HCEC 1CT (cell line): ENCODE measurements at places on chromosomes 5 and 9.

GRCh38 chr5:62077823-62078550, 228.0 kb upstream of the KIF2A start:
- DNase-seq, result no peak

- no peak for DNase-seq
These were observed 289.6 kb downstream of the DTWD2 start for GRCh38 chr5:118698774-118699173.

- DNase-seq, result no peak
These were observed 10.8 kb downstream of the FAF2 start for GRCh38 chr5:176458904-176459561.

DNA sequence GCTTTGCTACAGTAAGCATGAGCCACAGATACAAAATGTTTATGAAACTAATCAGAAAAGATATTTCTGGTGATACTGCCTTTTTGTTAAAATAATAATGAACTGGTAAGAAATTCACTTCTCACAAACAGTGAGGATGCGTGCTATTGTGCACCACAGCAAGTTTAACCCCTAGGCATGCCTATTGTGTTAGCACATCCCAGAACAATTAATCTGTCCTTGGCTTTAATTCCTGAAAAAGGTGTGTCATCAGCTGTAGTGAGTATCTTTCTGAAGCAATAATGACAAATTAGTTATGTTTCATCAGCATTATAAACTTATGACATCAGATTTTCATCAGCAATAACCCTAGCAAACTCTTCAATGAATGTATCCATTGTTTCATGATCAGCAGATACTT, 1307.2 kb downstream of the EFNA5 start:
- no peak for DNase-seq

DNA sequence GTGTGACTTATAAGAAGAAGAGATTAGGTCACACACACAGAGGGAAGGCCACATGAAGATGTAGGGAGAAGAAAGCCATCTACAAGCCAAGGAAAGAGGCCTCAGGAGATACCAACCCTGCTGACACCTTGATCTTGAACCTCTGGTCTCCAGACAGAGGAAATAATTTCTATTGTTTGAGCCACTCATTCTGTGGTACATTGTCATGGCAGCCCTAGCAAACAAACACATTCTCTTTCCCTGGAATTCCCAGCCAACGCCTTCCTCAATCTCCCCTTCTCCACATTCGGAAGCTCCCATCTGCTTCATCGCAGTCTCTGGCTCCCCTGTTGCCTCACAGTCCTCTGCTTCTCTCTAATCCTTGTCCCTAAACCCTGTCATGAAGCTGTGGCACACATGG, 16.7 kb downstream of the PTGS1 start:
- DNase-seq, result no peak

DNA sequence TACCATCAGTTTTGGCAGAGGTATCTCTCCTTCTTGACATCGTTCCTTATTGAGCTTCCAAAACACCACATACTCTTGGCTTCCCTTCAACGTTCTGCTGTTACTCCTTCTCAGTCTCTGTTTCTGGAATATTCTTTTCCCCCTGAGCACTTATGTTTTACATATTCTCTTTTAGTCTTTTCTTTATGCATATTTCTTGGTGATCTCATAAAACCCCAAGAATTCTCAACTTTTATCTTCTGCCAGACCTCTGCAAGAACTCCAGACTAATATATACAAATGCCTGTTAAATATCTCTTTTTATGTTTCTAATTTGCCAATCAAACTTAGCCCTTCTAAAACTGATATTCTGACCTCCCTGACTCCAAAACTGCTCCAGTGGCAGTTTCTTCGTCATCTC, 453.4 kb upstream of the CTNND2 start:
- DNase-seq, result no peak

DNA sequence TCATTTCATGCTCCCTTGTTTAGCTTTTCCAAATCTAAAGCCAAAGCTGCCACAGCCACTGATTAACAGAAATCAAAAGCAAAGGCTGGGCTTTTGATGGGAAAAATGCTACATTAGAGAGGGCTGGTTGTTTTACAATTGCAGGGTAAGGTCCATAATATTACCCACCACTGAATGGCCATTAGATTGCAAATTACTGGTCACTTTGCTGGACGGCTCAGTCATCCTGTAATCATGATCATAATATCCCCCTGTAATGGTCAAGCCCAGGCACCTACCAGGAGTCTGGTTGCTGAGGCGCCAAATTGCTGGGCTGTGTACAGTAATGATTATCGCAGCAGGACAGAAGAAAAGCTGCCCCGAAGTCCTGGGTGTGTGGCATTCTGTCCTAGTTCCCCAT, 286.5 kb downstream of the ZSWIM6 start:
- no peak for DNase-seq

DNA sequence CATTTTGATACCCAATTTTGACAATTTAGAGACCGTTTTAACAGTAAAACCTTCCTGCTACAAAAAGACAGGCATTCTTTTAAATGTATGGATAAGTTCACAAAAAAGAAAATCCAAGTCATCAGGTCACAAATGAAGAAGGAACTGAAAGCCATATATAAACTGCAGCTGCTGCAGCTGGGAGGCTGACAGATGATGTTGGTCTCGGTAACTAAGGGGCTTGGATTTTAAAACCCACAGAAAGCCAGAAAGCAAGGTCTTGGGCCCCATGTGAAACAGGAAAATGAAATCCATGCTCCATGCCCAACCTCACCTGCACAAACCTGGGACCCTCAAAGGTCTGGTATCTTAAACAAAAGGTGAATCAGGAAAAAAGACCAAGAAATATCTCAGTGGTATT, 15.7 kb upstream of the C5orf34 start:
- no peak for DNase-seq

- DNase-seq, result no peak
These were observed 59.2 kb upstream of the CDH10 start for GRCh38 chr5:24703934-24704333.

DNA sequence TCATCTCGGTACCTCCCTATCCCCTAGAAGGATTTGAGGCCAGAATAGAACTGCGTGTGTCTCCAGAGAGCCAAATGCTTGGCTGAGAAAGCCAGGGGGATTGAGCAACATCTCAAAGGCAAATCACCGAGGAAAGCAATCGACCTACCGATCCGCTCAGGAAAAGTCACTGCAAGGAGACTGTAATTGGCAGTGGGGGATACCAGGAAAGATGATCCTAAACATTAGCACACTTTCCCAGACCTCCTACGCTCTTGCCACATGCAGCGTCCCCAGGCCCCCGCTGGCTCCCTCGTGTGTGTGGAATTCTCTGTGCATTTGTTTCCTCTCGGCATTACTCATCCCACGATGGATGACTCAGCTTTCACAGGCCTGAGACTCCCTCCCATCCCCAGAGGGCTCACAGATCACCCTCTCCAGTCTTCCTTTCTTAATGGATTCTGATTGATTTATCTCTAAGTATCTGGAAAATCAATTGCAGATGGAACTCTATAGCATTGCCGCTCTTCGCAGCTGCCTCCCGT, 82.2 kb upstream of the ICE1 start:
- DNase-seq, result peak; percentile 13

DNA sequence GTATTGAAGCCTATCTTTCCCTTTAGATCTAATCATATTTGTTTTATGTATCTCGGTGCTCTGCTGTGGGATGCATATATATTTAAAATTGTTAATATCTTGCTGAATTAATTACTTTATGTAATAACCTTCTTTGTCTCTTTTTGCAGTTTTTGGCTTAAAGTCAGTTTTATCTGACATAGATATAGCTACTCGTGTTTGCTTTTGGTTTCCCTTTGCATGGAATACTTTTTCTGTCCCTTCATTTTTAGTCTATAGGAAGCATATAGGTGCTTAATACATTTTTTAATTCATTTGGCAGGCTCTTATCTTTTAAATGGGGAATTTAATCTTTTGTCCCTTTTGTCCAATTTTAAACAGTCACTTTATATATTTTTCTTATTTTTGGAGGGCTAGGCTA, 360.6 kb upstream of the PRR16 start:
- DNase-seq, result no peak

DNA sequence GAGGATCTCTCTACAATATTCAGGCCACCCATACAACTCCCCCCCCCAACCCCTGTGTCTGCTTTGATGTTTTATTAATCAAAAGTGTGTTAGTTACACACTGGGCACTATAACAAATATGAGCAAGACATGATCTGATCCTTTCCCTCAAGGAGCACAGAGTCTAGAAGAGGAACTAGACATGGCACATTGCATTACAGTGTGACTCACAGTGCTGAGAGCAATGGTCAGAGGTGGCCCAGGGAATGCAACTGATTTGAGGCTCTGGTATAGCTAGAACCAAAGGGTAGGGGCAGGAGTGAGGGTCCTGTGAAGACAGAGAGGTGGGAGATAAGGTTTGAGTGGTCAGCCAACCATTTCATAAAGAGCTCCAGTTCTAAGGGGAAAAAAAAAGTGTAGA, 539.2 kb downstream of the ACTL7B start:
- no peak for DNase-seq

DNA sequence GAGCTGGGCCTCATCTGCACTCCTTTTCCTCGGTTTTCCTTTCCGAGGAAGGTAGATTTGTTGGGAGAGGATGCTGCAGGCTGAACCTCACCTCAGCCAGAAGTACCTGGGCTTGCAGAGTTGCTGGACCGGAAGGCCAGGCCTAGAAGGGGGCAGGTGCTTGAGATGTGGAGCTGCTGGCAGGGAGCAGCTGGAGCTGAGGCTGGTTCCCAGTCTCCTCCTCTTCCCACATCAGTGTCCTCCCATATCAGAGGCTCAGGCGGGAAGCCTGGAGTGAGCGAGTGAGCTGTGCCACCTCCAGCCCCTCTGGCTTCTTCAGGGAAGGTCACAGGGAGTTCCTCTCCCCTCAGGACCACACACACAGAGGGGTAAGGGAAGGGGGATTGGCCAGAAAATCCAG, 259.4 kb downstream of the GADD45G start:
- no peak for DNase-seq

DNA sequence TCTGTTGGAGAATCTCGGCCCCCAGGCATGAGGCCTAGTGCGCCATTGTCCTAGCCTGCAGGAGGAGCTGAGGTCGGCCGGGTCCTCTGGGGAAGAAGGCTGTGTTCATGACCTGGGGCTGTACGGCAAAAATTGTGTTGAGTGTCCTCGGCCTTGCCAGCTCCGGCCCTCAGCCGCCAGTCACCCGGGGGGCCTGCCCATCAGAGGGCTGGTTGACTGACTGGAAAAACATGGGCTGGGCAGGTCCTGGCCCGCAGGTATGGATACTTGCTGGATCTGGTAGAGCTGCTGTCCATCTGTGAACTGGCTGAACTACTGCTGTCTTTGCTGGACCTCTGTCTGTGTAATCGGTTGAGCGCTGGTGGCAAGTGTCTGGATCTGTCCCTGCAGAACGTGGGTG, 136.7 kb upstream of the GAS1 start:
- no peak for DNase-seq

GRCh38 chr5:181133610-181134231, 2.8 kb upstream of the OR2V1 start:
- peak; percentile 84 for DNase-seq

DNA sequence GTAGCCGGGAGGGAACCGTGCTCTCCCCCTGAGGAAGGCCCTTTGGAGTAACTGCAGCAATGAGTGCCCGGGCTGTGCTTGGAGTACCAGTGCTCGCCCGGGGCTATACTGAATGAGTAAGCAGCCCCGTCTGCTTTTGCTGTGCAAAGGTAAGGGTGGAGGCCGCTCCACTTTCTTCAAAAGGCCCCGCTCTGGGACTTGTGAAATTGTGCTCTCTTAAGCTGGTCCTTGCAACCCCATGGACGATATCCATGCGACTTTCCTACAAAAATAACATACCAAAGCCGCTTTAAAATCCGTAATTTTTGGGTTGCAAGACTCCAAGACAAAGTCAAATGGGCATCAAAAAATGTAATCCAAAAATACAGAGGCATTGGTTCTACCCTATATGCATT, 578 bp upstream of the TNFAIP8 start:
- no peak for DNase-seq

GRCh38 chr5:132998556-132998955, 27.8 kb downstream of the ZCCHC10 start:
- no peak for DNase-seq

DNA sequence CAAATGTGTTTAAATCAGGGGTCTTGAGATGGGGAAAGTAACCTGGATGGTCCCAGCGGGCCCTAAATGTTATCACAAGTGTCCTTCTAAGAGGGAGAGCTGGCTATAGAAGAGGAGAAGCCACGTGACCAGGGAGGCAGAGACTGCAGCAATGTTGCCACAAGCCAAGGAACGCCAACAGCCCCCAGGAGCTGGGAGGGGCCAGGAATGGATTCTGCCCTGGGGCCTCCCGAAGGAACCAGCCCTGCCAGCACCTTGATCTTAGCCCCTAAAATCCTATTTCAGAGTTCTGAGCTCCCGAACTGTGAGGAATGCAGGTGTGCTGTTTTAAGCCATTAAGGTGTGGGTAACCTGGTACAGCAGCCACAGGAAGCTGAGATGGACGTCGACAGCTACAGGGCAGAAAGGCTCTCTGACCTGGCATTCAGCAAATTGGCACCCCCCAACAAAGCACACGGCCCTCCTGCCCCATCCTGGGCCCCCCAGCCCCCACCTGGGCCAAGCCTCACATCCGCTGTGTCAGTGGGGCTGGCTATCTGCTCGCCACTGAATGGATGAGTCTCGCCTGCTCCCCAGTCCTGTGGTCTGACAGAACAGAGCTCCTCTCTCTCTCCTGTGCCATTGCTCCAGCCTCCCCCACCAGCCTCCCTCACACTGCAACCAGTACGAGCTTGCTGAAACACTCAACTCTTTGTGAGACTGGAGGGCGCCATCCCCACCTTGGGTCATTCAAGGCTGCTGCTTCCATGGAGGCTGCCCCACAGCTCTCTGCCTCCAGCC, 78.8 kb downstream of the ADAMTS2 start:
- DNase-seq, result no peak

DNA sequence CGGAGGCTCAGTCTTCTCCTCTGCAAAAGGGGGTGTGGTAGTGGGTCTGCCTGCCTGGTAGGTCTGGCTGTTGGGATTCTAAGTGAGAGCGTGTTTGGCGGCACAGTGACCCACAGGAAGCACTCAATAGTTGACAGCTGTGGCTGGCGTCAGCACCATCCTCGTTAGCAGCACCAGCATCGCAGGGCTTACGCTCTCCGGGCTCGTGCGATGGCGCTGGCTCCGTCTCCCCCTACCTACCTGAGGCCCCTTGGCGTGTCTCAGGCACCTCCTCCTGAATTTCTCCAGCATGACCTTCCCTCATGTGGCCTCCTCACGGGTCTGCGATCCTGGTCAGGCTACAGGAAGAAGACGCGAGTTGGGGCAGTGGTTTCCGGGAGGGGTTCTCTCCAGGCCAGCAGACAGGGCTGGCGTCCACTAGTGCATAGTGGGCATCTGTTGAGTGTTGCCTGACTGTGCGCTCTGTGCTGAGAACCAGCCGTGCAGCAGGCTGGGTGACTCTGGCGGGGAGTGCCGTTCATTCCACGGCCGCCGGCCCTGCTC, 66.9 kb downstream of the HMCN2 start:
- no peak for DNase-seq
